ENCODE measurements at places on chromosomes 1 and 21.
A peak's percentile ranks its signal among the peaks of the same experiment; 100 is the strongest.

DNA sequence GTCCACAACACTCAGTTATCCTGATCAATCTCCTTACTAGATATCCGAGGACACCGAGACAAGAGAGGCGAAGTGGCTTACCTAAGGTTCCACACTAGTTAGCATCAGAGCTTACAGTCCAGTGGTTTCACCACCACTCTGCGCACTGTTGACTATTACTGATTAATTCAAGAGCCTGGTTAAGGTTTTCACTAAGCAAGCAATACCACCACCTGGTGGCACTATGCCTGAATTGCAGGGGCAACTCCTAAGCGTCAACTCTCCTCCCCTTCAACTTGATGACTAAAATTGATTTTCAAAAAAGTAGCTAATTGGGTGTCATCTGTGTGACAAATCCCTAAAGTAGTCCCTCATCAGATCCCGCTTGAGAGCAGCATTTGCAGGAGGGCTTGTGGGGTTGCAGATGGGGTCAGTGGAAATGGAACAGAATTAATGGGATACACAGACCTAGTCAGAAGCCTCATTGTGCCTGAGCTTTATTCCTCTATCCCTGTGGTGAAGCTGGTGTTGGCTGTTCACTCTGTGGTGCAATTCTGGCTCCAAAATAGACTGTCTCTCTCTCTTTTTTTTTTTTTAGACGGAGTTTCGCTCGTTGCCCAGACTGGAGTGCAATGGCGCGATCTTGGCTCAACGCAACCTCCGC is 9.1 kb downstream of the TTC22 start:
- DNase-seq = no peak

GRCh38 chr1:110053552-110054428 is 16.7 kb downstream of the ALX3 start:
- DNase-seq = peak; percentile 23

DNA sequence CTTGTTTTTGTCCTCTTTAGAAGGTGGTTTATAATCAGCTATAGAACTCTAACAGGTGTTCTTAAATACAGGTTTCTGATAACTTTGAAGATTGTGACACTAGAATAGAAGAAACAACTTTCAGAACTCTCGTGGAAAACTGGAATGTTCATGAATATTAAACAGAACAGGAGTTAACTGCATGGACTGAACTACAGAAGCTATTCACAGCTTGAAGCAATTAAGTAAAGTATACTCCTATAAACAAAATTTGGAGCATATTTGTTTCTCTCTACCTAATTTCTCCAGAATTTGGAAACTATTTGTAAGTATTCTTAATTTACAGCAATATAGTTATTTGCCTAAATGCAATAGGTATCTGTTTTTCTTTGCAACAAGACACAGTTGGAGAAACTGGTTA is 824.8 kb downstream of the ADGRL2 start:
- no peak for DNase-seq

GRCh38 chr1:223006917-223007648 is 136.0 kb downstream of the TLR5 start:
- no peak for DNase-seq

GRCh38 chr1:7632176-7632575 is 138.9 kb upstream of the VAMP3 start:
- DNase-seq = no peak

DNA sequence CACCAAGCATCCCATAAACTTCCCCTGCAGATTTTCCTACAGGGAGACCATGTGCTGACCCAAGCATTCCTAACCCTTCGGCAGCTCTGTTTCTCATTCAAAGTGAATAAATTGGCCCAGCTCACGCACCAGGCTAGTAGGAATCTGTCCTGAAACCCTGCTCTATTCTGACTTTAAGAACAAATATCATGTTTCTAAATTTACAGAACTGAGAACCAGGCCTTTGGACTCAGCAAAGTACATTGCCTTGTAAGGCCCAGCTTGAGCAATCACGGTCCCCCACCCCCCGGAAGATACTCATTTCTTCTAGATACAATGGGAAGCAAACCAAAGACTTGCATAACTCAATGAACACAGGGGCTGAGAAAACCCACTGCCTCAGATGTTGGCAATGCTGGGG is 160.1 kb upstream of the NFIA start:
- peak; percentile 69 for DNase-seq

DNA sequence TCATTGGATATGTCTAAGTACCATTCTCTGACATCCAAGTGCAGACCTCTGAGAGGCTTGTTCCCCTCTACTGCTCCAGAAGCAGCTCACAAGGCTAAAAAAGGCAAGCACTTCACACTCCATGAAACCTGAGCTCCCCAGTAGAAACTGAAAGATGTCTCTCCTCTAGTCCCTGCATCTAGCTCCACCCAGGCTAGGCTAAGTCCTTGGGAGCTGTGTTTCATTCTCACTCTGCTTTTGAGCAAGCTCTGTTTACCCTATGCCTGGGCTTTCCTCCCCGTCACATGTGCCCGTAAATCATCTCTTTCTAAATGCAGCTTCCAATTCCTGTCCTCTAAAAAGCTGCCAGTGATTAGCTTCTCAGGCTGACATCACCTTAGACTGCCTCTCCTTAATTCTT is 39.0 kb downstream of the LRRC71 start:
- no peak for DNase-seq

DNA sequence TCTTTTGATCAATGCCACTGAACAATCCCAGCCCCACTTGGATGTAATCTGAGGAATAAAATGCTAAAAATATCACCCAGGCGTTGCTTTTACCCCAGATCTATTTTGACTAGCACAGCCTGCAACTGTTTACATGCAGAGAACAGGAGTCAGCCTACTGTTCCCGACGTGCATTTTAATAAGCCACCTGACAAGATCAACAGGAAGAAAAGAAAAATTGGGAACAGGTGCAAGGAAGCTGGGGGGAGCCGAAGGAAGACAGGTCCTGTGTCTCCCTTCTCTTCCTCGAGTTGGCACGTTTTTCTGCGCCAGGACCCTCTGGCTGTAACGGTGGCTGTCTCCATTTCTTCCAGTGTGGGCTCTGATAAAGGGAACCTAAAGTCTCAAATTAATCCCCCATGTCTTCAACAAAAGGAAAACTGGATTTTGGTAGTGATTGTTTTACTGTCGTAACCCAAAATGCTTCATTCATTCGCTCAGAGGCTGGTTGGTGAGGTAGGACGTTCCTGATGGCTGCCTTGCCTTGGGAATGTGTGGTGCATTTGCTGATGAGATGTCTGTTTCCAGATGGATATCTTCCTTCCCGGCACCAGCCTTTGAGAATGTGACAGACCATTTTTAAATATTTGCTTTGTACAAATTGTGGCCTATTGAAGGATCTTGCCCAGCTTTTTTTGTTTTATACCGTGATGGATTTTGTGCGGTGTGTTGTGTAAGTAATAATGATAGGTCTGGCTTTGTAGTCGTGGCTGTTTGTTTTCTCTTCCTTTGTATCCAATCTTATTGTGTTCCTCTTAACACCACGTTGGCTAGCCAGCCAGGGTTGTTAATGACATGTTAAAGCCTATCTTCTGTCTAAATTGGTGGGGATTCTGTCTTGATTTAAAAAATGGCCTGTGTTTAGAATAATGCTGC is 117.5 kb downstream of the C1orf21 start:
- DNase-seq = no peak

DNA sequence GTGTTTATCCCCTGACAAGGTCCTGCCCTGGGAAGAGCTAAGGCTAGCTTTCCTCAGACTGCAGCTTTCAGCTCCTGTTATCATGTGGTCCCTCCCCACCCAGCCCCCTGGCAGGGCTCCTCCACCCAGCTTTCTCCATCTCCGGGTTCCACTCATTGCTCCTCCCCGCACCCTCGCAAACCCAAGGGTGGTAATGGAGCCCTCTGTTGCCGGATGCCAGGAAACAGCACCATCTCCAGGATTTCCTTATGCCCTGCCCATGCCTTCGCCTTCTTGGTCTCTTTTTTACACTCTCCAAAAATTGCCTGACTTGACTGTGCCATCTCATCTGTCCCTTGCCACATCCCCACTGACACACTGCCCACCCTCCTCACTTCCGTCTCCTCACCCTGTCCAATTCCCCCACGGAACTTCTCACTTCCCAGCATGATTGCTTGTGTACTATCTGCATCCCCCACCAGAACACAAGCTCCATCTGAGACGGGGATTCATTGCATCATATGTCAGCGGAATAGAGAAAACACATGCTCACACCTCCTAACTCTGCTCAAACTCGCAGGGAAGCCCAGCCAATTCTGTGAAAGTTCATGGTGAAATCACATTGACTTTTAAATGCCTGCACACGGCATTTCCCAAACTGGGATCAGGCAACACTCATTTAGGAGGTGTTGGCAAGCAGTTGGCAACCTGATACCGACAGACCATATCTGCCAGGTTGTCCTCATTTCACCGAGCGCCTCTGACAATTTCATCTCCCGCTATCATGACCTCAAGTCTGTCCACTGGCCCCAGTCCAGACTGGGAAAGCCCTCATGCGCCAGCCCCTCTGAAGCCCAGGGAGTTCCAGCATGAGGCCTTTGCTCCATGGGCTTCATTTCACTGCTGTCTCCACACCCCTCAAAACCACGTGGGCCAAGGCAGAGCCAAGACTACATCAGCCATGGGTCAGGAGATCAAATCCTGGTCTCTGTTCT is 201.1 kb downstream of the MATN1 start:
- DNase-seq = no peak

- DNase-seq = no peak
Measured at GRCh38 chr1:5507340-5507739, 484.9 kb downstream of the NPHP4 start.

DNA sequence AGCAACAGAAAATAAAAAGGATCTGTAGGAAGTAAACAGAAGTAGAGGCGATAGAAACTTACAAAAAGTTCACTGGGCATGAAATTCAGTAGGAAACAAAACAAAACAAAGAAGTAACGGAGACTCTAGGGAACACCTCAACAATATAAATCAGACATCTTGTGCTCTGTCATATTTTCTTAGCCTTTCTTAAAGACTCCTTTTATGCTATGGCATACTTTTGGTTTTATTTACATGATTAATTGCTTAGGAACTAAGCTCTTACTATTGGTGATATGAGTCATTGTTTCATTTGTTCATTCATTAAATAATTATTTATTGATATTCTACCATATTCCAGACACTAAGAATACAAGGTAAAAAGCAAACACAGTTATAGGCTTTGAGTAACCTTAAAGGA is 126.6 kb downstream of the KCNT2 start:
- DNase-seq = no peak

- DNase-seq = peak; percentile 86
Measured at GRCh38 chr1:63674238-63674864, 81.1 kb downstream of the PGM1 start.

GRCh38 chr1:112718691-112719418 is 3.7 kb upstream of the PPM1J start:
- no peak for DNase-seq

DNA sequence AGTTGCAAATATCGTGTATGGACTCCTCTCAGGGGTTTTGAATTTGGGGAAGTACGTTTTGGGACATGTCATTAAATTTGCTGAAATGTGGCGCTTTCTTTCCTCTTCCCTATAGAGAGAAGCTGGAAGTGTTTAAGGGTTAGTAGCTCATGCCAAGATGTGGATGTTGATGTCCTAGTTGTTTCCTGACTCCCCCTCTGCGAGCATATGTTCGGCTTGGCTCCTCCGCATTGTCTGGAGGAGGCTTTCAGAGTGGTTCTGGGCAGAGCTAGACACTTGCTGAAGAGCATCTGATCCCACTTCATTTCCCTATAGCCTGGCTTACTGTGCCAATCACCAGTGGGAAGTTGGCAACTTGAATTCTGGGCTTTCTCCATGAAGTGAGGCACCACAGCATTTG is 347.4 kb upstream of the B3GALT2 start:
- DNase-seq = no peak

DNA sequence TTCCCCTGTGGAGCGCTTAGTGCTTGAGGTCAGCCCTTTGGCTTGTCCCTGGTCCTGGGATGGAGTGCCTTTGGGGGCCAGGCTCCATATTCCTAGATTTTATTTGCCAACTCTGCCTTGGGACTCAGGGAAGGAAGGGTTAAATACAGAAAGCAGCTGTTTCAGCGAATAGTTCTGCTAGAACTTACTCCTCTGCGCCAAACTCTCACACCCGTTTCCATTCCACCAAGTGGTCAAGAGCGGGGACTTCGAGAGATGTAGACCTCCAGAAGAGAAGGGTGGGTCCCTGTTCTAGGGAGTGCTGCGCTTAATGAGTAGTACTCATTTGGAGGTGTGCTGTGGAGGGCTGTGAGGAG is 704 bp upstream of the TOMM40L start:
- no peak for DNase-seq

DNA sequence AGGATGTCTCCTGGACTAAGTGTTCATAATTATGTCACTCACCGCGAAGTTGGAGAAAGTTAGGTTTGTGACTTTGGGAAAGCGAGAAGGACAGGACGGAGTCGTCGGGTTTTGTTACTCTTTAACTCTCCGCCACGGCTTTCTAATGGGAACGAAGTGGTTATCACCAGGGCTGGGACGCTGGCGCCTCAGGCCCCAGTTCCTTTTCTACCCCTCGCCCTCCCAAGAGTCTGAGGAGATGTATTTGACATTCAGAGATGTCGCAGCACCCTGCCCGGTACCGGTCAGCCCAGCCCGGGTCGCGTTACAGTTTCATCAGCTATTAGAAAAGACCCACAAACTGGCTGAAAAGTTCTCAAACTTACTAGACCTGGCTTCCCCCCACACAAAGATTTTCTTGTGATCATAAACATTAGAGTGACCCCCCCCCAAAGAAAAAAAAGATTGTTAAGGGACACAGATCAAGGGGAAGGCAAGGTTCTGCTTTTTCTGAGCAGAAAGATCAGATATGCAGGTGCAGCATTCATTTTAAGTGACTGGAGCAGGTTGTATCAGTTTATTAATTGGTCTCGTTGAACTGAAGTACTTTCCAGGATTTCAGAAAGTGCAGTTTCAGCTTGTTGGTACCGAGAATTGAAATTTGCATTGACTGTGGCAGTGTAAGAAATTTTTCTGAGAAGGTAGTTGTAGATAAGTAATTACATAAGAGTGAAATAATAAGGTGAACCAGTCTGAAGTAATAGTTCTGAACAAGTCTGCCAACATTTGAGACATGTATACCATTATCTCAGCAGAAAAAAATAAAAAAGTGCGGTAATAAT is 859 bp upstream of the ZBTB18 start:
- DNase-seq = no peak

DNA sequence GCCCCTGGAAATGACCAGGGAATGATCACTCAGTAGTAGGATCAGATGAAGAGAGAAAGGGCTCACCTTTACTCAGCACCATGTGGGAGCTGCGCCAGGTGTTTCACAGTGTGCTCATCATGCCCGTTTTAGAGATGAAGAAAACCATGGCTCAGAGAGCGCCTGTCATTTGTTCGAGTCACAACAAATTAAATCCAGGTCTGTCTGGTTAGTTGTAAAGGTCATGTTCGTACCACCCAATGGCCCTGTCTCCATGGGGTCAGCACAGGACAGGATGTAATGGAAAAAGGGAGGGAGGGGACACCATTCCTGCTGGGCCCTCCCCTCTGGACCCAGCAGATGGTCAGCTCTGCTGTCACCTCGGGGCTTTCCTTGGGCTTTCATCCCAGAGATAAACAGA is 15.2 kb downstream of the KIRREL1 start:
- DNase-seq = no peak

- DNase-seq = no peak
Measured at GRCh38 chr1:84939151-84939550, 46.1 kb upstream of the LPAR3 start.

Data from large intestine (tissue), 12 donors.